ENCODE measurements at places on chromosomes 2 and 18. TPM values are rescaled to one million over a fixed set of nuclear protein-coding genes. Genes with fewer than 3 reads are reported as not detected.
A peak's percentile ranks its signal among the peaks of the same experiment; 100 is the strongest.

- no peak for DNase-seq
Observed at GRCh38 chr18:24209558-24209957, 70.7 kb downstream of the CABYR start.

DNA sequence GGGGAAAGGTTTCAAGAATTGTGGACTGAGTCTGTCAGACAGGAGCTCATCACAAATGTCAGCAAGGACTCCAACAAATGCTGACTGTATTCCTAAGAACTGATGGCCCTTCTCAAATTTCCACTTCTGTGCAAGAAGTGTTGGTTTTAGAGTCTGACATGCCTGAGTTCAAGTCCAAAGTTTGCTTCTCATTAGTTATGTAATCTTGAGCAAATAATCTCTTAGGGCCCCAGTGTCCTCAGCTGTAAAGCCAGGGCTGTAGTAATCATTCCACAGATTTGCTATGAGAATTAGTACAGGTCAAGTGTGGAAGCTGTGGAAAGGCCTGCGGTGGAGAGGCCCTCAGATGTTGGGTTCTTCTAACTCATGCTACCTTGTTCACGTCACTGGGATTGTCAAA, 23.9 kb downstream of the MEP1B start:
- DNase-seq: no peak

GRCh38 chr2:147847746-147848391, 3.0 kb downstream of the ACVR2A start:
- DNase-seq: no peak

- DNase-seq: no peak
Observed at GRCh38 chr18:22465859-22466457, 48.2 kb upstream of the CTAGE1 start.

DNA sequence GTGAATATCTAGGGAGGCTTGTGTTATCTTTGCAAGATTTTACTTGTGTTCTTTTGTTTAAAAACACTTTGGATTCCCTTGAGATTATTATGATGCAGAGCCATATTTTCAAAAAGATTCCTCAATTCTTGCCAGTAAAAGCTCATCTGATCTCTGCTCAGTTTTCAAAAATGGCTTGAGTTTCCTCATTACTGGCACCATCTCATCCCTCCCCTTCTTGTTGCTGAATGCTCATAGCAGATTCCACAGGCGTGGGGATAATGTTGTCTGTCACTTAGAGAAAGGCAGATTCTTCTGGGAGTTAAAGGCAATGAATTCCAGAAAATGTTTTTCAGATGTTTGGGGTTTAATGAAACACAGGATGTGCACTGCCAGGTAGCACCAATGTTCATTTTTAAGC, 170.4 kb upstream of the TANK start:
- no peak for DNase-seq

DNA sequence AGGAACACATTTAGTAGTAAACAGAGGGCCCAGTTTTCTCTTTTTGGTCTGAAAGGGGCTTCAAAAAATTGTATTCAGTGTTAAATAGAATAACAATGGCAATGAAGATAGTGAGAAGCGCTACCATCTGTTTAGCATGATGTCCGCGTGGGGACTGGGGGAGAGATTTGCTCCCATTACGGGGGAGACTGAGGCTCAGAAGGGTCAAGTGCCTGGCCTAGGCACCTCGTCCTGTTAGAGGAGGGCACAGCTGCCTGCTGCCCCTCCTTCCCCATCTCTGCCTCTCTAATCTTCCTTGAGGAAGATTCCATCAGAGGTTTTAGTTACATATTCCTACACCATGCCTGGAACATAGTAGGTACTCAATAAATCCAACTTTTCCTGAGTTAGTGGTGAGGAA, 10.1 kb upstream of the TMEM185B start:
- no peak for DNase-seq

DNA sequence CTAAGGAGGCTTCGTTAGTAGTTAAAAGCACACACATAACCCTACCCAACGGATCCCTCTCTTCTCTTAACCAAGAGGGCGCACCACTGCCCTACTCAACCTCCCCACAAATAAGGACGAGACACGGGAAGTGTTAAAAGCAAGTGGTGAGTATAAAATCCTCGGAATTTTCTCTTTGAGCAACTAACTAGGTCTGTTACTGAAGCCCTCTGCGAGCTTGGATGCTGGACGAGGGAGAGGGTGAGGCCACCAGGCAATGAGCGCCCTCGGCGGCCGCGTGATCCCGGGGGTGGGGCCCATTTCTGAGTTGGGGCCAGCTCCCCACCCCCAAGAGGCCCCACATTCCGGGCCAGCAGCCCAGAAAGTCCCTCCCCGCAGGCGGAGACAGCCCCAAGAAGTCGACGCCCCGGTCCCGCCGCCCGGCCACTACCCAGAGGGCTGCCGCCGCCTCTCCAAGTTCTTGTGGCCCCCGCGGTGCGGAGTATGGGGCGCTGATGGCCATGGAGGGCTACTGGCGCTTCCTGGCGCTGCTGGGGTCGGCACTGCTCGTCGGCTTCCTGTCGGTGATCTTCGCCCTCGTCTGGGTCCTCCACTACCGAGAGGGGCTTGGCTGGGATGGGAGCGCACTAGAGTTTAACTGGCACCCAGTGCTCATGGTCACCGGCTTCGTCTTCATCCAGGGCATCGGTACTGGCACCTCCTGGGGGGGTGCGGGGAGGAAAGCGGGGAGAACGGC, at the start of gene CYBRD1:
TSS of gene CYBRD1 (plus strand) at position 423 of the 736 bp plus-strand sequence. CDS start at position 495, 72 bp downstream.
- peak; percentile 37 for DNase-seq

DNA sequence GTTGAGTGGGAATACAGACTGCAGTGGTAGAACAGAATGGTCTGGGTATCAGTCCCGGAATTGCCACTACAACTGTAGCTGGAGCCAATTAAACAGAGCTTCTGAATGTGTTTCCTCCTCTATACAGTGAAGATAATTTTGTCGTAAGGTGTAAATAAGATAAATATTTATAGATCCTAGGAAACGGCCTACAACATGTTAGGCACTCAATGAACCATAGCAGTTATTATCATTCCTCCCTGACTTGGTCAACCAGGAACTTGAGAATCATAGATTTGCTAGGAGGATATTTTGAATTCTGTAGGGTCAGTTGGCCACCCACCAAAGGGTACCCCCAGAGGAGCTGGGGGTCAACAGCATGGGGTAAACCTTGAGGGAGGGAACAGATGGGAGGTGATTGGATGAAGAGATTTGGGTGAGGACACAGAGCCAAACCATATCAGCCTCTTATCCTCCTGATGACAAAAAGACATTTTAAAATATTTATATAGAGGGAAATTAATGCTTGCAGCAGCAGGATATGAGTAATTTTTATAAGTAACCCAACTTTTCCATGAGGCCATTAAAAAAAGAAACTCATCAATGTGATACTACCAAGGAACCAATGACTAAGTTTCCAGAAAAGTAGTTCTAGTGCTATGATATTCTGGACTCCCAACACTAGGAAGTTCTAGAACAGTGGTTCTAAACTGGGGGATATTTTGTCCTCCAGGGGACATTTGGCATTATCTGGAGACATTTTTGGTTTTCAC, 4.0 kb downstream of the DHRS9 start:
- DNase-seq: no peak

The VAPA gene
- 157 TPM for total RNA-seq
